ENCODE measurements at places on chromosomes 13 and 19. TPM values are rescaled to one million over a fixed set of nuclear protein-coding genes. Genes with fewer than 3 reads are reported as not detected.

ZNF837 gene
- total RNA-seq = 1.4 TPM

ZNF154 gene
- total RNA-seq = 4.2 TPM

B3GNT3 gene
- not detected for total RNA-seq

KEAP1 gene
- total RNA-seq = 34.6 TPM

DENND1C gene
- 175 TPM for total RNA-seq

C13orf42 gene
- total RNA-seq = not detected

ZNF429 gene
- total RNA-seq = 18.7 TPM

Measured in natural killer cell (primary cell).